ENCODE measurements at places on chromosomes 1 and 21.

DNA sequence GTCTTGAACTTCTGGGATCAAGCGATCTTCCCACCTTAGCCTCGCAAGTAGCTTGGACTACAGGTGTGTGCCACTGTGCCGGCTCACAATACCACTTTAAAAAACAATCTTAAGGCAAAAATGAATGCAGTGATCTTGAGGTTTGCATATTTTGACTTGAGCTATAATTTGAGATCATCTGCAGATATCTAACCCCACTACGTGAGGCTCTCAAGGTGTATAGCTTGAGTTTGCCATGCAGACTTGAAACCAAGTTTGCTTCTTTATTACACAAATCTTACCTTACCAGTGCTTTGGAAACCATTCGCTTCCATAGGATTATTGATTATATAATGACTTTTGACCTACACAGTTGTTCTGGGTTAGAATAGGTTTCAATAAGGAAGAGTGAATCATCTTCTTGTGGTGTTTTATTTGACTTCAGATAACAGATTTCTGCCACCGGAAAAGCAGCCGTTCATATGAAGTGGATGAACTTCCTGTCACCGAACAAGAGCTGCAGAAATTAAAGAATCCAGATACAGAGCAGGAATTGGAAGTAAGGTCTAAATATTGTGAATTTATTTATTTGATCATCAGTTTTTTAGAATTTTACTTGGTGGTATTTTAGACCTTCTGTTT, 155.1 kb downstream of the VPS13D start:
- DNase-seq: no peak

DNA sequence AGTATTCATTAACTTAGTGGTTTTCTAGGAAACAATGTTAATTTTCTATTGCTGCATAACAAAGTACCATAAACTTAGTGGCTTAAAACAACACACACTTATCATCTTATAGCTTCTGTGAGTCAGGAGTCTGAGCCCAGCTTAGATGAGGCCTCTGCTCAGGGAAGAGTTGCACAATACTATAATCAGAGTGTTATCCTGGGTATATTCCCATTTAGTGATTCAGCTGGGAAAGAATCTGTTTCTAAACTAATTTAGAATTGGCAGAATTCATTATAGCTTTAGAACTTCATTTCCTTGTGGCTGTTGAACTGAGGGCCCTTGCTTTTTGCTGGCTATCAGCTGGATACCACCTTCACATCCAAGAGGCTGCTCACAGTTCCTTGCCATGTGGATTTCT, 515.5 kb downstream of the BRINP3 start:
- no peak for DNase-seq

- DNase-seq: no peak
Measured at GRCh38 chr1:104991702-104992101, 1242.0 kb downstream of the AMY1C start.

- DNase-seq: peak; percentile 33
Measured at GRCh38 chr1:110746644-110747259, 72.0 kb upstream of the KCNA3 start.

GRCh38 chr1:203619091-203619780, 7.4 kb upstream of the ATP2B4 start:
- DNase-seq: no peak

DNA sequence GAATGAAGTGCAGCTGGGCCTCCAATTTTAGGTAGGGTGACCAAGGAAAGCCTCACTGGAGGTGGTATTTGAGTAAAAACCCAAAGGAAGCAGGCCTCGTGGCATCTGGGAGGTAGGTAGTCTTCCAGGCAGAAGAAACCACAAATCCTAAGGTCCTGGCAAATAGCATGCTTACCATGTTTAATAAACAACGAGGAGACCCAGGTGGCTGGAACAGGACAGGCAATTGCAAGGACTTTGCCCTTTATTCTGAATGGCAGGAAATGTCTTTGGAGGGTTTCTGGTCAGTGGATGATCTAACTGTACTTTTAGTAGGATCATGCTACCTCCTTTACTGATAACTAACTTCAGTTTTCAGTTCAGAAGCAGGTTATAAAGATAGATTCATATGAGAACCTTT, 52.2 kb downstream of the EPB41 start:
- DNase-seq: no peak

GRCh38 chr21:40053007-40053406, 185.8 kb downstream of the PCP4 start:
- no peak for DNase-seq

- DNase-seq: no peak
Measured at GRCh38 chr1:27539901-27540861, 50.2 kb upstream of the WASF2 start.

- no peak for DNase-seq
Measured at GRCh38 chr1:23108918-23109533, 59.6 kb downstream of the LUZP1 start.

DNA sequence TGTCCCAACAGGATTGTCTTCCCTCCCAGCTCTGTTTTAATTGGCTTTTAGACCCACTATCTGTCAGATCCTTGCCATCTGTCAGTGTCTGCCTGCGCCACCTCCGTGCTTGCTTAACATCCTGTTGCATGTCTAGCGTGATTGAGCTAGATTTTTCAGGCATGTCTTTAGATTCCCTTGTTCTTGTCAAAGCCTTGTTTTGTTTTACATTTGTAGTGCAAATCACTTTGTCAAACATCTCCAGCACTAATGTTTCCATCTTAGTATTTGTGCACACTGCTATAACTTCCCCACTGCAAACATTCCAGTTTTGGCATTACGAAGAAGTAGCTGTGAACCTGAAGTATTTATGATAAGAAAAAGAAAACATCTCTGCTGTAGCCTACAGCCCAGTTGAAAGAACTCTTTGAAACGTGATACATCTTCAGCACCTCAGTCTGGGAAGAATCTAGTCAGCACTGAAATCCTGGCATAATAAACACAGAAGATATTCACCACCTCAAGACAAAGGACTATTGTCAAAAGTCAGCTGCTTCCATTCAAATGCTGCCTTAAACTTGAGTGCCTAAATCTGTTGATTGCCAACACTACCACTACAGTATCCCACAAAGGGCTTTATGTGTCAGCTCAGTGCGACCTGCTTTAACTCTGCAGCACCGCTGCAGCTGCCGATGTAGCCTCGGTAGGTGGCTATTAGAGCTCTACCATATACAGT, 105.0 kb downstream of the FNBP1L start:
- no peak for DNase-seq

DNA sequence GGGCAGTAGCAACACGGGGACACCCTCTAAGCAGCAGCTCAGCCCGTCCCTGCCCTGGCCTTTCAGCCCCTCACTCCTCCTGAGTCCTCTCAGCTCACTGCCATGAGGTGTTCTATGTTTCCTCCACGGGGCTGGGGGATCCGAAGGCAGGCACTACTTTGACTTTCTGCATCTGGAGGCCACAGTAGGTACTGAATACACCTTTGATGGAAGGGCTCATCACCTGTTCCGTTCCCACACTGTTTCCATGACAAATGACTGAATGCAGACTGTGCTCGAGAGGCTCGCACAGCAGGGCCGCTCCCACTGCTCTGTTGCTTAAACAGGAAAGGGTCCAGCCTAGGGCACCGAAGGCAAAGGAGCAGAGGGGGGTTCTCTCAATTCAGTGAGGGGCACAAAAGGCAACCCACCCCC, 77.6 kb upstream of the DNAH14 start:
- DNase-seq: no peak

DNA sequence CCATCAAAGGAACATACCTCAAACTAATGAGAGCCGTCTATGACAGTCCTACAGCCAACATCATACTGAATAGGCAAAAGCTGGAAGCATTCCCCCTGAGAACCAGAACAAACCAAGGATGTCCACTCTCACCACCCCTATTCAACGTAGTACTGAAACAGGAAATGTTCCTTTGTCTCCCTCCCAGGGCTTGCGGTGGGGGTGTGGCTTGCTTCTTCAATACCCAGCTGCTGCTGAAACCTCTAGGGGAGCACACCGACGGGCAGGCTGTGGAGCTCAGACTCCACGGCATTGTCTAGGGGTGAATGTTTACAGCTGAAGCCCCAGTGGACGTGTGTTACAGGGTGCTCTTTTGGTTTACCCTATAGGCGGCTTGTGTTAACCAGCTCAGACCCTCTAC, 30.5 kb upstream of the B3GALT2 start:
- no peak for DNase-seq
